ENCODE measurements at places on chromosomes 16 and 17.

- DNase-seq, result peak; percentile 55
These were observed 46.3 kb downstream of the CCDC42 start for GRCh38 chr17:8698162-8698971.

DNA sequence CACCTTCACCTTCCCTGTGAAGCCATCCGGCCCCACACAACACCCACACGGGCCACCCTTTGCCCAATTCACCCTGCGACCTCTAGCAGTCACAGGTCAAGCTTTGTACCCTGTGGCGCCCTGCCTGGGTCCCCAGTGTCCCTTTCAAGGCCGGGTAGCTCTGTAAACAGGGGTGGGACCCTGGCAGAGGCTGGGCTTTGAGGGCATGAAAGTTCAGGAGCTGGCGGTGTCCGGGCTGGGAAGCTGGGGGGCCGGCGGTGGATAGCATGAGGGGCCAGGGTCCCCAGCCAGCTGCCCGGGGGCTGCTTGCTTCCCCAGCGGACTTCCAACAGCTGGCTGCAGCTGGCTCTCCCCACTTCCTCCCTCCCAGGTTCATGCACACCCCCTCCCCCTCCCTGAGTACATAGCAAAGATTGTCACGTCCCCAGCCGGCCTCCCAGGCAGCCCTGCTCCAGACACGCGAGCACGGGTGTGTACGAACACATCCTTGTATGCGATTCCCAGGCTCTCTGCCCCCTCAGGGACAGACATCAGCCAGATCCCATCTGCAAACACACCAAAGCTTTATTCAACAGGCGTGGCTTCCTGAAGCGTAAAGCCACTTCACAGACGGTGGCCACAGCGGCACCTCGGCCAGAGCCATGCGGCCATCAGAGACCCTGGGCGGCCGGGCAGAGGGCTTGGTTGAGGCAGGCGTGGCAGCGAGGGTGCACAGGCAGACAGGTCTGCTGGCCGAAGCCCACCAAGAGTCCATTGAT, 8.2 kb downstream of the NTHL1 start:
- peak; percentile 83 for DNase-seq

- DNase-seq, result no peak
These were observed 4.1 kb upstream of the SLC25A10 start for GRCh38 chr17:81707725-81708646.

- DNase-seq, result peak; percentile 64
These were observed 19.3 kb upstream of the RAI1 start for GRCh38 chr17:17661834-17662385.

DNA sequence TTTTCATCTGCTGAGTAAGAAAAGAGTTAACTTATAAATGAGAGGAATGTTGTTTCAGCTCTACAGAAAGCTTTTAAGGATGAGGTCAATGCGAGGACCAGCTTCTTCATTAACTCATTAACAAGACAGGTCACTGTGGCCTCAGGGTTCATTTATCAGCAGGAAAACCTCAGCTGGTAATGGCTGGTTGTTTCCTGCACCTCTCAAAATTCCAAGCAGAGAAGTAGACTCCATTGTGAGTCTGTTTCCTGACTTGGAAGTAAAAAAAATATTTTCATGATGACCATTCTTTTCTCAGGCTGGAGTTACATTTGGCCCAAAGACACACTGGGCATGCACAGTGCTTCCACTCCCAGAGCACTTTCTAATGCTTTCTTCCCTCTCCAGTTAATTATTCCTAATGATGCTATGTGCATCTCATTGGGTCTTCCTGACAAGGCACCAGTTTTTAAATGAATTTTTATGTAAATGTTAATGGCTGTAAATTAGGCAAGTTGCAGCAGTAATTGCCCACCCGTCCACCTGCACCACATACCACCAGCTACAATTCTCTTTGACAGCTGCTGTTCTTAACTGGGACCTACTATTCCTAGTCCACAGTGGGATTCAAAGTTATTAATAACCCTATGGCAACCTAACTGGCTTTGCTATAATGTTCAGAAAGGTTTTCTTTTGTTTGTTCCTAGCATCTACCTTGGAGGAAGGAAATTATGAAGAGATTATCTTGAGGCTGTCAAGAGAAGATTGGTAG, 89.5 kb upstream of the BCAR1 start:
- peak; percentile 39 for DNase-seq

DNA sequence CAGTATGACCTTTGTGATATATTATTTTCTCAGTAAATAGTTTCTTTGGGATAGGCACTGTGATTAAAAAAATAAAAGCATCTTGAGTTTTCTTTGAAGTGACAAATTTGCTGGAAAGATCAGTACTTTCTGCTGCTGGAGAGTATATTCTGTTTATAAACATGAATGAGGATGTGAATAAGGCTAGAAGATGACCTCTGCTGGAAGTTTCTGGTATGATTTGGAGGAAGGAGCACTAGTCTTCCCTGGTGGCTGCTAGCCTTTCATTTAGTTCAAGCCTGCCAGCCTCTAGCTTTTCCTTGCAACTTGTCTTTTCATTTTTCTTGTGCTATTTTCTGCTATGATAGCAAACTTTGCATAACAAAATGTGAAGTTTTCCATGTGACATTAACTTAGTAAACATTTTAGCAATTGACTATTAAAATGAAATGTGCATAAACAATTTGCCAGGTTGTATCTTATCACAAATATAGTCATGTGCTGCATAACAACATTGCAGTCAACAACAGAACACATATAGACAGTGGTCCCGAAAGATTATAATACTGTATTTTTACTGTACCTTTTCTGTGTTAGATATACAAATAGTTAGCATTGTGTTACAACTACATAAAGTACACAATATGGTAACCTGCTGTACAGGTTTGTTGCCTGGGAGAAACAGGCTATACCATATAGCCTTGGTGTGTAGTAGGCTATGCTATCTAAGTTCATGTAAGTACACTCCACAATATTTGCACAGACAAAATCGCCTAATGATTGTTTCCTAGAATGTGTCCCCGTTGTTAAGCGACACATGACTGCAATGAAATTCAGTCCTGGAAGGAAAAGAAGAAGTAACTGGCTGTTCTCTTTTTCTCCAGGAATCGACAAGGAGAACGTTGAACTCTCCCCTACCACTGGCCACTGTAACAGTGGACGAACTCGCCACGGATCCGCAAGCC, 18.1 kb upstream of the RAB11FIP4 start:
- DNase-seq, result no peak

DNA sequence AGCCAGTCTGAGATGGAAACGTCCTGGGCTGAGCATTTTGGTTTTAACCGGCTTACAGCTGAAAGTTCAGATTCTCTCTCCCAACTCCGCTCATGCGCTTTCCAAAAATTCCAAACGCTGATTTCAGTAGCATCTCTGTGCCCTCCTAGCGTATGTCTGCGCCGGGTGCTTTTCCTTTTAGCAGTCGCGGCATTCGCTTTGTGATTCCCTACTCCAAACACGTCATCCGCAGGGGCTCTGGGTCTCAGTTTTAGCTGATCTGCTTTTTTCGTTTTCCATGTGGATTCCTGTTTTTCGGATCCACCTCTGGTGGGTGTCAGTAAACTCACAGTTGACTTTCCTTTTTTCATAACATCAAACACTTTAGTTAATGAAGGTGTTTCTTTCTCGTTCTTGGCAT, 22.1 kb upstream of the TVP23A start:
- DNase-seq, result no peak

DNA sequence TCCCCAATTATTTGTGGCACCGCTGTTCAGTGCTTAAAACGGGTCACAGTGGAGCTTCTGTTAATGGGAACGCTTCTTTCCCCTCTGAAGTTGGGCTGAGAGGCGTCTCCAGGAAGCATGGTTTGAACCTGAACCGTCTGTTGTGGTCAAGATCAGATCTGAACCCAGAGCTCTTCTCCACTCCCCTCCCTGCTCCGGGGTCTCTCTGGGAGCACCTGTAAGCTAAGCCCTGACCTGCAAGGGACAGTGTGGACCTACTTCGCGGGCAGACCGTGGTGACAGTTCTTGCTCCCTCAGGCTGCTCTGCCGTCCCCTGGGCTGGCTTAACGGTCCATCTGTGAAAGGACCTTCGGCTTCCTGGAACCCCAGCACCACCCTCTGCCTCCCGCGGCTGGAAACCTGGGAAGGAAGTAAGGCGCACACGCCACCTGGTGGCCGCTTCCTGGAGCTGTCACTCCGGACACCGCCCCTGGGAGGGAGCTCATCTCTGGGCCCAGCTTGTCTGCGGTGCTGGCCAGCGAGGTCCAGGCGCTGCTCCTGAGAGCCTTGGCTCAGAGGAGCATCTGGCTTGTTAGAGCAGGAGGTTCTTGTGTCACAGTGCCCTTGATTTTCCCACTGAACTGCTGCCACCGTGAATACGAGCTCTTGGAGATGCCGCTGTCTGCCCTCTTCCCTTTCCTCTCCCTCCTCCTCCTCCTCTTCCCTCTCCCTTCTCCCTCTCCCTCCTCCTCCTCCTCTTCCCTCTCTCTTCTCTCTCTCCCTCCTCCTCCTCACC, 518.5 kb upstream of the EEF2KMT start:
- DNase-seq, result peak; percentile 84

DNA sequence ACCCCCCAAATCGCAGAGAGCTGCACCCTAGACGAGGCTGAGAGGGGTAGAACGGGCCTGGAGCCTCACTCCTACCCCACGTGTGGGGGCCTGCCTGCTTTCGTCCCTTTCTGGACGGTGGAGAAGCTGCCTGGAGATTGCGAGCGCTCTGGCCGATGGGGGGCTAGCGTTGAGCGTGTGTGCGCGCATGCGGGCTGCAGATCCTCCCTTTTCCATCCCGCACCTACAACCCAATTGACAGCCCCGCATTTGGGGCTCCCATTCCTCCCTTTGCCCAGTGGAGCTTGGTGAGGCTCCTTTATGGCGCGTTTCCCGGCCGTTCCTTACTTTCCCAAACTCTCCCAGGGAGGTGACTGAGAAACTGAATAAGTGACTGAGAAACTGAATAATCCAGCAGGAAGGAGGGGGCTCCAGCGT, 907 bp upstream of the ESRP2 start:
- no peak for DNase-seq

- DNase-seq, result no peak
These were observed 9.4 kb upstream of the ELAC2 start for GRCh38 chr17:13027246-13027645.

DNA sequence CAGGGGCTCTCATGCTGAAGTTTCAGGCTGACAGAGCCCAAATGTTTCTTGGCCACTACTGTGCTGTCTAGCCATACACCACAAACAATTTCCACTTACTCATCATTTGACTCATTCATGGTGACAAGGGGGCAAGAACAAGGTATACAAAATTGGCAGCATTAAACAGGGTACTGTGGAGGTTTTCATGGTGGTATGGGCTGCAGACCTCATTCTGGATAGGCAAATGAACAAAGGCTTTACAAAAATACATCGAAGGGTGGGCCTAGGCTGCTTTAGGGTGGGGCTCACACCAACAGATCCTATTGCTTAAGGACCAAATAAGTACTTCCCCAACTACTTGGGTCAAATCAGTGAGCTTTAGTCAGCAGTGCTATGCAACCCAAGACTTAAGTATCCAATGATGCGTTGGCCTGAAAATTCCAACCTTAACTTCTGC, 53.0 kb downstream of the N4BP1 start:
- DNase-seq, result no peak

GRCh38 chr17:20121359-20122253, 112.4 kb downstream of the SPECC1 start:
- peak; percentile 76 for DNase-seq

DNA sequence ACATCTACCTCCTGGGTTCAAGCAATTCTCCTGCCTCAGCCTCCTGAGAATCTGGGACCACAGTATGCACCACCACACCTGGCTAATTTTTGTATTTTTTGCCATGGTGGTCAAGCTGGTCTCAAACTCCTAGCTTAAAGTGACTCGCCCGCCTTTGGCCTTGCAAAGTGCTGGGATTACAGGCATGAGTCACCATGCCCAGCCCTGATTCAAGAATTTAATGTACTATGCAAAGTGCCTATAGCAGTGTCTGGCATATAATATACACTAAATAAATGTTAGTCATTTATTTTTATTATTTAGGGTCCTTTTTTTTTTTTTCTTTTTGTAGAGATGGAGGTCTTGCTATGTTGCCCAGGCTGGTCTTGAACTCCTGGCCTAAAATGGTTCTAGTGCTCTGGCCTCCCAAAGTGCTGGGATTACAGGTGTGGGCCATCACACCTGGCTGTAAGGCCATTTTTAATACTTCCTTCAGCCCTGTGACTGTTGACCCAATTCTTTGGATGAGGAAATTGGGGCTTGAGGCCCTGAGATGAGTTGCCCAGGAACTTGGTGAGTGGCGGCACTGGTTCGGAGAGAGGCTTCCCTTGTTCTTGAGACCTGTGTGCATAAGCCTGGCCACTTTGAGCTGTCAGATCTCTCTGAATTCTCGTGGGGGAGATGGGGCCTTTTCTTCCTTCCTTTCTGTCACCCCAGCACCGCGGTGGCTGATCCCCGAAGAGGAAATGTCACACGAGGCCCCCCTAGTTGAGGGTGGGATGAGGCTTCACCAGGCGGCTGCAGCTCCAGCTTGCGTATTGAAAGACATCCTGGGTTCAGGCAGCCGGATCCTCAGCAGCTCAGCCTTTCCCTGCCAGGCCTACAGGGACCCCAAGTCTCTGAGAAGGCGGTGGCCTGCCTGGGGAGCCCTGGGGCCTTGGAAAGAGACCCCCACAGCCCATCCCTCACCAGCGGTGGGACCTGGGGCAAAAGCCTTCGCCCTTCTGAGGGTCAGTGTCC, 38.7 kb downstream of the LAT start:
- DNase-seq, result no peak

GRCh38 chr17:1331708-1332107, 52.2 kb downstream of the TRARG1 start:
- DNase-seq, result no peak

DNA sequence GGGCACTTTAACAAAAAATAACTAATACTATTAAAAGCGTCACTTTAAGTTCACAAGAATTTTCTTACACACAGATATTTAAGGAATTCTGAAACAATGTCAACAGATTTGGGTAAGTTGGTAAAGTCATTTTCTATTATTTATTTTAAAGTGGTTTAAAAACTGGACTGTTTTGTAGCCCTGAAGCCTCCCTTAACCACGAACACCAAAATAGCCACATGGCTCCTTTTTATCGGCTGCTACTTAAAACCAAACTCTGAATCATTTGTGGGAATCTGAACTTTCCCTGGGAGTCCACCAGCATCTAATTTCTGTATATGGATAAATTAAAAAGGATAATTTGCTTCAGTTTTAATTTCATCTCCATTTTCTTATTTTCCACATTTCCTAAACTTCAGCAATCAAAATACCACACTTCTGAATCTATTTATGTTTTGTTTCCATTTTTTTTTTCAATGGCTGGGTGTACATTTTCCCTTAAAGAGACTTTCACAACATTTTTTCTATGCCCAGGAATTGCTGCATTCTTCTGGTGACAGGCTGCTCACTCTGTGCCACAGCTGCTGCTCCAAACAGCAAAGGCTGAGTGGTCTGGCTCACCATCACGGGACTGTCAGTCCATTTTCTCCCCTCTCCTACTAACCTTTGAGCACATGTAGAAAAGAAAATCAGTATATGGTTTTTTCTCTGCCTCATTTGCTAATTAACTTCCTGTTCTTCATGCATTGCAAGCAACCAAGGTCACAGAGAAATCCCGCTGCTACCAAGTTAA, 255.5 kb upstream of the KCNJ16 start:
- no peak for DNase-seq

GRCh38 chr17:72613396-72613795, 479.1 kb downstream of the SLC39A11 start:
- no peak for DNase-seq

GRCh38 chr16:81500833-81501521, 56.4 kb downstream of the CMIP start:
- no peak for DNase-seq

GRCh38 chr17:75077072-75077495, 10.7 kb upstream of the SLC16A5 start:
- DNase-seq, result no peak

- peak; percentile 65 for DNase-seq
These were observed 1.3 kb downstream of the TIMP2 start for GRCh38 chr17:78923660-78924453.

- peak; percentile 87 for DNase-seq
These were observed 18.8 kb downstream of the RPH3AL start for GRCh38 chr17:333626-334396.

Data from SK-N-SH (cell line).